Activated T-cell treated with anti-CD3 and anti-CD28 coated beads, Interleukin-2, amount 50 U/mL, for 72 hours (primary cell): ENCODE measurements at places on chromosomes 6 and 20.

DNA sequence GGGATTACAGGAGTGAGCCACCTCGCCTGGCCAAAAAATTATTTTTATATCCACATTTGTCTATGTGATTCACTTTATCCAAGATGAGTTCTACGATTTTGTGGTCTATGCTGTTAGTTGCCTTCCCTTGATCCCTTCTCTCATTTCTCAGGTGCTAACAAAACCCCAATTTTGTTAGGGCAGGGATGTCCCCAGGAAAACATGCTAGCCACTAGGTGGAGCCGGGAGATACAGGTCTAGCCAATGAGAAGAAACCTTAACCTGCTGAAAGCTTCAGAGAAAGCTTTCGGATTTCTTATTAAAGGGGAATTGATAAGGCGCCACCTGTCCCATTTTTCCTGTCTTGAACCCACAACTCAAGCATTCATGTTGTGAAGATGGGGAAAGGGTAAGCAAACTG lies 167.4 kb upstream of the OLIG3 start:
- DNase-seq, result no peak

DNA sequence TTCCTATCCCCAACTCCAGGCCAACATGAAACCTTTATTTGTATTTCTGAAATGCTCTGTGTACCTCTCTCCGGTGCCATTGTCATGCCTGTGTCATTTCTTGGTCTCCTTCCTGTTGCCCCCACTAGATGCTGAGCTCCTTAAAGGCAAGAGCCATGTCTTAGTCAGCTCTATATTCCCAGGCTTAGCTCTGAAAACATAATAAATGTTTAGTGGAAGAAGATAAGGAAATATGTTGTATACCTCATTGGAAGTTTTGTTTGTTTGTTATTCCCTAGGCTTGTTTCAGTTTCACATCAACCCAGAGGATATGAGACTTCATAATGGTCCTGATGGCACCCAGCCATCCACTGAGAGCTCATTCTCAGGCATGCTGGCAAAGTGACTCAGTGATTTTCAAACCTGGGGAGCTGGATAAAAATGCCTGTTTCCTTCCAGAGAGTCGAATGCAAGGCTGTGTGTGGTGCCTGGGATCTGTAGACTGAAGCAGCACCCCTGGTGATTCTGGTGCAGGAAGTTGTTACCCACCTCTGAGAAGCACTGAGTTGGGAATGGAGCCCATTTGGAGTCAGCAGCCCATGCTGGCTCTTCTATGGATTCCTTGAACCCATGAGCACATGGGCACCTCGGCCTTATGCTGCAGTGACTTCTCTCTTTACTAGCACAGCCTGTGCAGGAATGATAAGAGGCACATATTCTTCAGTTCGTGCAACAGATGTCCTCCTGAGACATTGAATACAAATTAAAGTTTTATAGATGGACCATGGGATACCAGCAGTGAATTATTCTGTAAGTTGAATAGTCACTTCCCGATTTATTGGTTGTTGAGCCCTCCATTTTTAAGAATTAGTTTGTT lies 205.2 kb downstream of the FARS2 start:
- DNase-seq, result no peak

DNA sequence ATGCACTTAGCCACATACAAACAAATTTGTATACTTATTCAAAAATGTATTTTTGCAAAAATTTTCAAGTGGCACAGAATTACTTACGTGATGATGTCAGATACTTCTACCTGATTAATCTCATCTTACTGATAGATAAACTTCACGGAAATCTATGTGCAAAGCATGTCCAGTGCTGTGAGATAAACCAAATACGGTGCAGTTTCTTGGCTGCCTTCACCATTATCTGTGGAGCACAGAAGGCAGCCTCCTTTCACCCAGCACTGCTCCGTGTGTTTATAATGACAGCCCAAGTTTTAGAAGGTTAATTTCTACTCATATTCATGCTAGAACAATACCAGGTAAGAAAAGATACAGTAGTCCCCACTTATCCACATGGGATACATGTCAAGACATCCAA lies 59.0 kb upstream of the PDE10A start:
- DNase-seq, result no peak

DNA sequence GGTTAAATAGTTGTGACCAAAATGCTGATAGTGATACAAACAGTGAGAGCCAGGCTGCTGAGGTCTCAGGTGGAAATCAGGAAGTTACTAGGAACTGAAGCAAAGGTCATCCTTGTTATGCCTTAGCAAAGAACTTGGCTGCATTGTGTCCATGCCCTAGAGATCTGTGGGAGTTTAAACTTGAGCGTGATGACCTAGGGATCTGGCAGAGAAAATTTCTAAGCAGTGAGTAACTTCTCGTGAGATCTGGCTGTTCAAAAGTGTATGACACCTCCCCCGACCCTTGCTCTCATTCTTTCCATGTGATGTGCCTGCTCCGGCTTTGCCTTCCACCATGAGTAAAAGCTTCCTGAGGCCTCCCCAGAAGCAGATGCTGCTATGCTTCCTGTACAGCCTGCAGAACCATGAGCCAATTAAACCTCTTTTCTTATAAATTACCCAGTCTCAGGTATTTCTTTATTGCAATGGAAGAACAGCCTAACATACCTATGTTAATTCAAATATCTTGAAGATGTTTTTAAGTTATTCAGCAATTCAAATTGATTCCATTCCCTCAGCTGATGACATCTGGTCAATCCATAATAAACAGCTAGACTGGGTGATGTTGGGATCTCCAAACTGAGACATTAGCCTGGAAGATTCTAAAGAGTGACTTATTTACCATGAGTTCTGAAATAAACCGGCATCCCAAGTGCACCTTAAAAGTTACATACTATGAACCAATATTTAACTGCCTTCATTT lies 33.8 kb downstream of the KIF16B start:
- no peak for DNase-seq

GRCh38 chr6:7911345-7911725 lies 747 bp upstream of the TXNDC5 start:
- no peak for DNase-seq

DNA sequence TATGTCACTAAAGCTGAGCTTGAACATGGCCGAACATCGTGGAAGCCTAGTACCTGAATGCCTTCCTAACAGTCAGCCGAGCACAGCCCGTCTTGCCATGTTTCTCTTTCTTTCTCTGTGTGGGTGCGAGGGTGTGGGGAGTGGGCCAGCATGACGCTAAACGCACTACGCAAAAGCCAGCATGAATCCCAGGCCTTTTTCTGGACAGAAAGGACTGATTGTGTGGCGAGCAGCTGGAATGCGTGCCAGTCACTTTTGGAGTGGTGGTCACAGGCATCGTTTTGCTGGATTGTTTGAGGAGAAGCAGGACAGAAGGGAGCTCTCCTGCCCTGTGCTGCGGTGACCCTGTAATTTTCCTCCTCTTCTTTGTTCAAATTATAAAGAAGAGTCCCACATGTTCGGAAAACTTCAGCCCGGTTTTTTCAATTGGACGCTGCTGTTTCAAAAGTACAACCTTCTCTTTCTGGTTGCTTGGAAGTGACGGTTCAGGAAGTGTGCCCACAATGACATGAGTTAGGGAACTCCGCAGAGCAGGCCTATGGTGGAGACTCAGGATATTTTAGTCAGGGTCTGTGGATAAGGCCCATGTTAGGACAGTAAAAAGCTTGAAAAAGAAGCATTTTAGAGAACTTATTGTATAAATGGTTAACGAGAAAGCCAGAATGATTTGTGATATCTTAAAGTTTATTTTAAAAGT lies 54.3 kb downstream of the PDE7B start:
- no peak for DNase-seq
